Effector memory CD4-positive, alpha-beta T cell (primary cell): ENCODE measurements at places on chromosomes 6 and 20.

DNA sequence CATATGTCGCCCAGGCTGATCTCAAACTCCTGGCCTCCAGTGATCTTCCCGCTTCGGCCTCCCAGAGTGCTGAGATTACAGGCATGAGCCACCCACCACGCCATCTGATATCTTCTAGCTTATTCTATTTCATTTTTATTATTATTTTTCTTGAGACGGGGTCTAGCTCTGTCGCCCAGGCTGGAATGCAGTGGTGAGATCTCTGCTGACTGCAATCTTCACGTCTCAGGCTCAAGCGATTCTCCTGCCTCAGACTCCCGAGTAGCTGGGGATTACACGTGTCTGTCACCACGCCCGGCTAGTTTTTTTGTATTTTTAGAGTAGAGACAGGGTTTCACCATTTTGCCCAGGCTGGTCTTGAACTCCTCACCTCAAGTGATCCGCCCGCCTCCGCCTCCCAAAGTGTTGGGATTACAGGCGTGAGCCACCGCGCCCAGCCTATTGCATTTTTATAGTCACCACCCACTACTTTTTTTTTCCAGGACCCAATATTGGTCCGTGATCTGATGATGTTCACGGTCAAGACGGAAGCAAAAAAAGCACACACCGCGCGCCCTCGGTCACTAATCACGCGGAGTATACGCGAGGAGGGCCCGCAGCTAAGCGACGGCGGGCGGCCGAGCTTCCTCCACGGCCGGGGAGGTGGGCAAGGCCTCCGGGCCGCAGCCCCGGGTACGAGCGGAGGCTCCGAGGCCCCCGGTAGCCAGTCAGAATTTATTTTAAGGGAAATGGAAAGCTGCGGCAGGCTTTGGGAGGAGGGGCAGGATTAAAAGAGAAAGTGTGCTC lies 1.1 kb upstream of the LSM14B start:
- peaks cover 48% of the 10 kb centered on the region for H3K4me1 ChIP-seq
- H3K27me3 ChIP-seq = no peaks in the 10 kb centered on the region
- peak; percentile 6 for DNase-seq
- H3K36me3 ChIP-seq = peaks cover 11% of the 10 kb centered on the region
- peak overlapping the region; percentile 88 for H3K27ac ChIP-seq

- DNase-seq = peak; percentile 1
- H3K27me3 ChIP-seq = no peaks in the 10 kb centered on the region
- H3K36me3 ChIP-seq = no peaks in the 10 kb centered on the region
- peak overlapping the region; percentile 74 for H3K4me3 ChIP-seq
- peaks cover 12% of the 10 kb centered on the region for H3K4me1 ChIP-seq
Observed at GRCh38 chr20:3406481-3407039, 909 bp downstream of the DNAAF9 start.

DNA sequence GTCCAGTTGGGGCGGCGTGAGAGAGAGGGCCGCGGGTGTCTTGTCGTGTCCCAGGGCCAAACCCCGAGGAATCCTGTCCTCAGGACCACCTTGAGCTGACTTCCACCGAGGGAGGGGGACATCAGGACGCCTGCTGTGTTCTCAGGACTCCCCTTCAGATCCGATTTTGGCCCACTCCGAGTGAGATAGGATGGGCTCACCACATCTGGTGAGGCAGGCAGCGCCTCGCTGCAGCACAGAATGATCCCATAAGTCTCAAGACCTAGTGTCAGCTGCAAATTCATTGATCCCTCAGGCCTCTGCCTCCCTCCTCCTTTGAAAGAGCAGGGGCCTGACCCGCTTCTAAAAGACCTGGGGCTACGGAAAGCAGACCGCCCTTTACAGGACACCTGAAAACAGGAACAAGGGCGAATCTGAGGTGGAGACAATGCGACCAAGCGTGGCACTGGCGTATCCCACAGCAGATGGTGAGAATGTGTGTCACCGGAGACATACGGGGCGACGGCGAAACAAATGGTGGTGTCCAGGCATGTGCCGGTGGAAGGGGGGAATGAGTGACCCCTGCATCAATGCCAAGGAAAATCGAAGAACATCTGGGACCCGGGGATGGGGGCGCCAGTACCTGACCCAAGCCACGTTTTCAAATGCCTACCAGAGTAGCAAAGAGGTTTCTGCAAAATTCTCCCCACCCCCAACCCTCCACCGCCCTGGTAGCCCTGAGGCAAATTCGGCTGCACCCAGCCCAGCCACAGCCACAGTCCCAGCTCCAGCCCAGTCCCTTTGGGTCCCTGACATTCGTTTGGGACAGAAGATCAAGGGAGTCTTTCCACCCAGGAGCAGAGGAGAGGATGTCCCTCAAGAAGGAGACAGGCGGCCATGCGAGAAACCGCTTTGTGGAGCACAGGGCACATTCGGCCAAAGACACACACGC lies 162.1 kb upstream of the ZNF337 start:
- peaks cover 37% of the 10 kb centered on the region for H3K27me3 ChIP-seq
- H3K36me3 ChIP-seq = no peaks in the 10 kb centered on the region
- H3K4me1 ChIP-seq = peaks cover 23% of the 10 kb centered on the region
- no peak for DNase-seq

- no peak for DNase-seq
- H3K27me3 ChIP-seq = no peaks in the 10 kb centered on the region
- no peak overlapping the region for H3K27ac ChIP-seq
- no peaks in the 10 kb centered on the region for H3K36me3 ChIP-seq
- H3K4me1 ChIP-seq = no peaks in the 10 kb centered on the region
Observed at GRCh38 chr6:167984144-167984719, 13.2 kb upstream of the KIF25 start.

GRCh38 chr6:158396136-158396535 lies 83.9 kb downstream of the TULP4 start:
- H3K27me3 ChIP-seq = no peaks in the 10 kb centered on the region
- DNase-seq = no peak
- H3K4me1 ChIP-seq = no peaks in the 10 kb centered on the region
- H3K27ac ChIP-seq = no peak overlapping the region
- no peaks in the 10 kb centered on the region for H3K36me3 ChIP-seq
- no peak overlapping the region for H3K4me3 ChIP-seq

- no peaks in the 10 kb centered on the region for H3K36me3 ChIP-seq
- H3K4me1 ChIP-seq = no peaks in the 10 kb centered on the region
- no peak overlapping the region for H3K27ac ChIP-seq
- no peaks in the 10 kb centered on the region for H3K27me3 ChIP-seq
- H3K4me3 ChIP-seq = no peak overlapping the region
Observed at GRCh38 chr20:50867805-50868204, 63.4 kb downstream of the ADNP start.

GRCh38 chr6:26521600-26522391 lies 16.4 kb upstream of the HMGN4 start:
- peak overlapping the region; percentile 58 for H3K4me3 ChIP-seq
- H3K4me1 ChIP-seq = peaks cover 8% of the 10 kb centered on the region

GRCh38 chr6:169921217-169921616 lies 169.8 kb downstream of the ERMARD start:
- no peak overlapping the region for H3K27ac ChIP-seq
- DNase-seq = no peak
- H3K4me1 ChIP-seq = no peaks in the 10 kb centered on the region
- H3K36me3 ChIP-seq = no peaks in the 10 kb centered on the region
- H3K27me3 ChIP-seq = no peaks in the 10 kb centered on the region

DNA sequence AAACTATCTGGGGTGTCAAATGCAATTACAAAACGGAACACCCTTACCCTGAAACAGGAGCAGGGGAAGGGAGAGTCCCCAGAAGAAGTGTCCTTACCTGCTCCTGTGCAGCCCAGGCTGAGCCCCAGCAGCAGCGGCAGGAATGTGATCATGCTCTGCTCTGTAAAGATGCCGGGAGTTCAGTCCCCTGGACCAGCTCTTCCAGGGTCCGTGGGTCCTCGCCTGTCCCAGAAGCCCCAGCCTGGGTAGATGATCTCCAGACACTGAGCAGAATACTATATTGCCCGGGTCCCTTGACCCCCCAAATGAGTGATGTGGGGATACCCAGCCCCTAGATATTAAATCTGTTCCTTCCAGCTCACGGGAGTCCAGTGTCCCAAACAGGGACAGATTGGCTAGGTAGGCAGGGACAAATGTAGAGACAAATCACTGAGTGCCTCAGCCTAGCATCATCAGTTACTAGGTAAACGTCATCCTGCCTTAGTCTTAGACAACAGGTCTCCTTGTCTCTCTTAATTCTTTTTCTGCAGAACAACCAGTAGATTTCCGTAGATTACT lies at the start of gene HLA-DMB:
Gene HLA-DMB, minus strand, starts transcription at position 373 of the 558 bp plus-strand sequence. Its CDS starts 221 bp downstream, at position 152.
- DNase-seq = peak; percentile 30
- H3K4me1 ChIP-seq = peaks cover 27% of the 10 kb centered on the region
- peak within 1 kb of the TSS; percentile 54 for H3K27ac ChIP-seq
- no peaks in the 10 kb centered on the region for H3K36me3 ChIP-seq
- H3K27me3 ChIP-seq = no peaks in the 10 kb centered on the region

DNA sequence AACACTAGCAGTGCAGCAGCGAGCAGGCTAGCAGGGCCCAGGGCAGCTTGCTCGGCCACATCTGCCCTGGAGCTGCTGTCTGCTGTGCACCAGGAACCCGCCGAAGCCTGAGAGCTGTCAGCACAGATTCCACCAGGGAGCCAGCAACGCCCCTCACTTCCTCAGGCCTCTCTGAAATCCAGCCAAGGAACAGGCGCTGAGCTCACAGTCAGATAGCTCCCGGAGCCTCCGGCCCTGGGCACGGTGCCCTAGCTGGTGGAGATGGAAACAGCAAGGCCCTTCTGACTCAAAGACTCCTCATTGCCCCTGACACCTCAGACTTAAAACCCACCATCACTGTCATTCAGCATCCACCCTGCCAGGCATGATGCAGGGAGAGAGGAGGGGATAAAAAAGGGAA lies 839.4 kb downstream of the MAFB start:
- no peaks in the 10 kb centered on the region for H3K36me3 ChIP-seq
- H3K4me3 ChIP-seq = no peak overlapping the region
- no peaks in the 10 kb centered on the region for H3K27me3 ChIP-seq
- no peaks in the 10 kb centered on the region for H3K4me1 ChIP-seq
- H3K27ac ChIP-seq = no peak overlapping the region
